COLO829 (cell line): ENCODE measurements at places on chromosomes 12 and 14.

DNA sequence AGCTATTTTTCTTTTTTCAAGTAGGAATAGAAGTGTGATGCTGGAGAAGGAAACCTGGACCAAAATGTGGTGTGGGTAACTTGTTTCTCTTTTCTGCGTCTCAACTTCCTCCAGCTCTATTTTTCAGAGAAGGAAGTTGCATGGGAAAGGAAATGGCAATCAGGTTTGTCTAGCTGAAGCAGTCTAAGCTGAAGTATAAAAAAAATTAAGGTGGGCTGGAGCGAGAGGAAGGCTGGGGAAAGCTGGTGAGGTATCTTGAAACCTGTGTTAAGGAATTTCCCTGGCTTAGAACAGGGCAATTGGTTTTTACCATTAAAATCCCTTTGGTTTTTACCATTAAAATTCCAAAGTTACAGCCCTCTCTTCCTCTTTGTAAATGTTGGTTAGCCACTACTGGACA, 34.2 kb upstream of the NINJ2 start:
- DNase-seq, result no peak

DNA sequence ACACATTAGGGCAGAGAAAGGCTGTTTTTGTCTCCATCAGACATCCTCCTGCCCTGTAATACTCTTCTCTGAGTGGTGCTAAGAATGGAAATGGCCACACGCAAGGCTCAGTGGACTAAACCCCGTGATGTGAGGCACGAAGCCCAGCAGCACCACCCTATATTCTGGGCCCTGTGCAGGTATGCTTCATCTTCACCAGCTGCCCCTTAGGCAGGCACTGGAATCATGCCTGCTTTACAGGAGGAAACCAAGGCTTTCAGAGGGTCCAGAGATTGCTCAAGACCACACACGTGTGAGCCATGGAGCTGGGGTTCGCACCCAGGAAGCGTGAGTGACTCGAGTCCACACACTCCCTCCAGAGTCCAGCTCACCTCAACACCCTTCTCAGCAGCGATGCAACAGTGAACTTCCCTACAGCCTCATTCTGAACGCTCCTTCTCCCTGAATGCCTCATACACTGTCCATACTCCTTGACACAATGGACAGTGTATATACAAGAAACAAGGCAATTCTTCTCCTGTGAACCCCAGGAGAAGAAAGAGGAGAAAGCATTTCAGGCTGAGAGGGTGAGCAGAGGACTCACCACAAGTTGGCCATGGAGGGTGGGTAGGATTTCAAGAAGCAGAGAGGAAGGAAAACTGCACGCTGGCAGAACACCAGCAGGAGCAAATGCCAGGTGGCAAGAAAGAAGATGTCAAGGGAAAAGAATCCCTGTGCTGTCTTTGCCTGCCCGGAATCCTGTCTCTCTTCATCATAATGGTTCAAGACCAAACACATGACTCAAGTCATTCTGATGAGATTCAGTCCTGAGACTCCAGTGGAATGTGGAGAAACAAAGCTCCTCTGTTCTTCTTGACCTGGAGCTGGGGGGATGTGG, 39.1 kb downstream of the NT5DC3 start:
- peak; percentile 85 for DNase-seq

GRCh38 chr14:21308132-21308478, 28.2 kb downstream of the RPGRIP1 start:
- DNase-seq, result no peak

GRCh38 chr14:19800282-19801117, 3.1 kb upstream of the OR4N2 start:
- DNase-seq, result no peak

DNA sequence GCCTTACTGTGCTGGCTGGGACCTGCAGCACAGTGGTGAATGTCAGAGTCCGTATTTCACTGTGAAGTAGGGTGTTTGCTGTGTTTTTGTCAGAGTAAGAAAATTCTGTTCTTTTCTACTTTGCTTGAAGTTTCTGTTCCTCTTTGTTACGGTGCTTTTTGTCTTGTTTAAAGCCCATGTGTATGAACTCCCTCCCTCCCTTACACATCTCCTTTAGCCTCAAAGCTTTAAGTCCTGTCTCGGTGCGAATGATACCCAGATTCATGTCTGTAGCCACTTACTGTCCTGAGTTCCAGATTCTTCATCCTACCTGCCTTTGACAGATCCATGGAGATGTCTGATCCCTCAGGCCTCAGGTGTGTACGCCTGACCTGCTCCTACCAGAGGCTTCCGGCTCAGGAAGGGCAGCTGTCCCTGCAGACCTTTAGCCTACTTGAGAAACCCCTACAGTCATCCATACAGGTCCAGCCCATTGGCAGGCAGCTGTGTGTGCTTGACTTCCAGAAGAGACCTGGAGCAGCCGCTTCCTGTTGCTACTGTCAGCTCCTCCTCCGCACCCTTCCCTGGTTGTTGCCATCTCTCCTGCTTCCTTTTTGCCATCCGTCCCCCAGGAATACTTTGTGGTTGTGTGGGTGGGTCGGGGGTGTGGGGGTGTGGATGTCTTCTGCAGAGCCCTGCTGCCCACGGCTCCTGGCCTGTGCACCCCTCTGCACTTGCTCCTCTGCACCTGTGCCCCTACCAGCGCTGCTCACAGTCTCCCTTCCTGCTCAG, 72.9 kb downstream of the DDX51 start:
- no peak for DNase-seq

- no peak for DNase-seq
Observed at GRCh38 chr14:101226603-101227425, 323.3 kb upstream of the RTL1 start.

GRCh38 chr12:1469070-1469469, 125.3 kb downstream of the FBXL14 start:
- DNase-seq, result no peak

DNA sequence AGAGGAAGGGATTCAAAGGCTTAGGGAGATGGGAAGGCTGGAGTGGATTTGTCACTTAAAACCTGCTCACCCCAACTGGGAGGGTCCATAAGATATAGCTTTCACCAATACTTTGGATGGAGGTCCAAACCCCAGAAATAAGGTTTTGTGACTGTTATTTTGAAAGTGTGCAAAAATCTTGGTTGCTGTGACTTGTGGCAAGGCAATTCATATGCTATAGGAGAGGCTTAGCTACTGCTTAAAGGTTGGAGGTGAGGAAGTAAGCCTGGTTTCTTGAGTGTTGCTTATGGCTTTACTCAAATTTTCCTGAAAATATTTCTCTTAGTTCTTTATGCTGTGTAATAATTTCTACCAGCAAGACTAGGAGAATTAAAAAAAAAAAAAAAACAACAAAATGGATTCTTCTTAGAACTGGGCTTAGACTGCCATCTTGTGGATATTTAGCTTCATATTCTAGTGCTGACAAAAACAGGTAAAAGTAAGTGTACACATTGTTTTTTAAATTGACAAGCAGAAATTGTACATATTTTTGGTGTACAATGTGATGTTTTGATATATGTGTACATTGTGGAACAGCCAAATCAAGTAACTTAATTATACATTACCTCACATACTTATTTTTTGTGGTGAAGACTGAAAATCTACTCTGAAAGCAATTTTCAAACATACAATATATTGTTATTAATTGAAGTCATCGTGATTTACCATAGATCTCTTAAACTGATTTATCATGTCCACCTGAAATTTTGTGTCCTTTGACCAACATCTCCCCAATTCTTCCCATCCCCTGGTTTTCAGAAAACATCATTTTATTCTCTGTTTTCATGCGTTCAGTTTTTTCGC, 23.0 kb downstream of the PDE6H start:
- peak; percentile 53 for DNase-seq

- no peak for DNase-seq
Observed at GRCh38 chr14:101518611-101519473, 42.5 kb upstream of the DIO3 start.

DNA sequence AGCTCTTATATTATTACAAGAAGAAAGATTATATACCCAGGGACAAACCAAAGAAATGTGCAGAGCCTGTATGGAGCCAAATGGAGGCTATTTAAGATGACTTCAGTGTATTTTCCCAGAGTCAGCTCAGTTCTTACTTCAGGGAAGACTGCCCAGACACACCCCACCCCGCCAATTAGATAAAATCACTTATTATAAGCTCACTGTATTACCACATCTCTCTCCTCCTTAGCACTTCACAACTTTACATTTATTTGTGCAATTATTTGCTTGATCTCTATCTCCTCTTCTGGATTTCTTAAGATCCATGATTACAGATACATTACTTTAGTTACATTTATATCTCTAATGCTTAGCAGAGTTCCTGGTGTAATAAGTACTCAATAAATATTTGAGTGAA, 24.7 kb upstream of the WDR89 start:
- no peak for DNase-seq

DNA sequence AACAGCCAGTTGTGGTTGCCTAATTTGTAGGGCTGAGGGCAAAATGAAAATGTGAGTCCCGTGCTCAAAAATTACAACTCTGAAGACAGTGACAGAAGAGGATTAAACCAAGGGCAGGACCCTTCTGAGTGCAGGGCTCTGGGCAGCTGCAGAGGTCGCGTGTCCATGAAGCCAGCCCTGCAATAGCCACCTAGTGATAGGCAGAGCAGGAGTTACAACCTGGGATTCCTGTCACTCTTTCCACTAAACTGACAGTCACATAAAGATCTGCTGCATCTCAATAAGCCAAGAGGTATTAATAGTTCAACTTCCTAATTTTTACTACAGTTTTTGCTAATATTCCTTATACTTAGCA, 94.1 kb downstream of the SLC2A13 start:
- no peak for DNase-seq

DNA sequence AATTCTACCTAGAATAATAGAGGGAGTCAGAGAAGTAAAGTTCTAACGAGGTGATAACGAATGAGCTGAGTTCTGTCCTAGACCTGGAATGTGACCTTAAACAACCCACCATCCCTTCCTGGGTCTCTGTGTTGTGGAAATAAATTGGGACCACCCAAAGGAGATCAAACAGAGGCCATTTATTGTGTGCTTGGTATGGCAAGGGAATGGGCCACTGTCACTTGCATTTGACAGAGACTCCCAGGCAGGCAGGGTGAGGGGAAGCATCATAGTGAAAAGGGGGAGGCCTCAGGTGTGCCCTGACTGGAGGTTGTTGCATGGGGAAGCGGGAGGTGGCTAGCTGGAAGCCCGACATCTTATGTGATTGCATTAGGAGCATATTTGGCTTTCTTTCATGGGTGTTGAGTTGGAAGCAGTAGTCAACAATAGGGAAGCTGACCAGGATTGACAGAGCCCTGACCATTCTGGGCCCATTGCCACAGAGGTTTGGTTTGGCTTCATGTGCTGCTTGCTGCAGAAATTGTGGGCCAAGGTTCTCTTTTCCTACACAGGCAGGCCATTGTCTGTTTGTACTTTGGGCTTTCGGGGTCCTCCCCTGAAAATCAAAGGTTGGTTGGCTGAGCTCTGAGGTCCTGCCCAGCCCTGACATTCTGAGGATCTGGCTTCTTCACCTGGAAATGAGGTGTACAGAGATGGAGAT, 17.6 kb upstream of the FAM181A start:
- DNase-seq, result no peak

DNA sequence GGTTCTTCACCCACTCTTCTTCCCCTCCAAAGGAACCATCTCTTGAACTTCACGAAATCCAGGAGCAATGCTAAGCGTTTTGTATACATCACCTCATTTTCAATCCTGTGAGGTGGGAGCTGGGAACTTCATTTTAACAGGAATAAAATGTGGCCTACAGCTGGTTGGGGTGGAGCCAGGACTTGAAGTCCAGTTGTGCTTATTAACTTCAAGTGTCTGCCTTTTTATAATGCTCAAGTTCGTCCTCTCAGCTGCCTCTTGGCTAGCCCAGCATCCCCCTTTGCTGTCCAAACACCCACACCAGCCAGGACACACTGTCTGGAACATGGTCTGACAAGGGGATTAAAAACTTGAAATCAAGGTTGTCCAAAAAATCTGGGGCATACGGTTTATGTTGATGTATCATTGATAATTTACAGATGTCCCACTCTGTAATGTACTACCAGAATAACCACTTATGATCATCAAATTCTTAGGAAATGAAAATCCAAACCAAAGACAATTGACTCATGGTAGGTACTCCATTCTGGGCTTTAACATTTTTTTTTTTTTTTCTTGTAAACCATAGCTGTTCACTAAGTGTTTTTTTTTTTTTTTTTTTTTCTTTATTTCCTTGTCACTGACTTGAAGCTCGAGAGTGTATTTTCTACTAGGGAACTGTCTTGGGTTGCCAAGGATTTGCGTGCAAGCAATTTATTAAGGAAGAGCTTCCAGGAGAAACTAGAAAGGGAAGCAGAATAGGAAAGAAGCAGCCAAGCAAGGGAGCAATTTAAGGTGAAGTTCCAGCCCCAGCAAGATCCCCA, 252.3 kb downstream of the EFCAB11 start:
- DNase-seq, result no peak

- DNase-seq, result no peak
Observed at GRCh38 chr12:109503611-109504010, 26.2 kb downstream of the UBE3B start.

DNA sequence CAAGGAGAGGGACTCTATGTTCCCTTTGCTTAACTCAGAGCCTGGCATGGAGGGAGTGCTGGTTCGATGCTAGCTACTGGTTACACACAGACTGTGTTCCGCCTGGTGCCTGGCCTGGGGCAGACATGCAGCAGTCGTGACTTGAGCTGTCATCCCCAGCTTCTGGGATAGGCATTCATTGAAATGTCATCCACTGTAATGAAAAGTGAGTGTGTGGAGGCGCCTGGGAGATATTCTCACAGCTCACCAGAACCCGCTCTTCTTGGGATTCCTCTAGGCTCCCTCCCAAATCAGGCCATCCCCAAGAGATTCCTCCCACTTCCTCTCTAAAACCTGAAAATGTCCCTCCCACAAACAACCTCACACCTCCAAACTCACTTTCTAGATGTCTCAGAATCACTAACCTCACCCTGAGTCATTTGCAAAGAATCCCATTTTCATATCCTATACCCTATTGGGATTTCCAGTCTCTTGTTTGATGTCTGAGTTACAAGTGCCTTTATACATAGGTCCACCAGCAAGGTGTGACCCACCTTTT, 82.8 kb downstream of the CRACR2A start:
- DNase-seq, result no peak

DNA sequence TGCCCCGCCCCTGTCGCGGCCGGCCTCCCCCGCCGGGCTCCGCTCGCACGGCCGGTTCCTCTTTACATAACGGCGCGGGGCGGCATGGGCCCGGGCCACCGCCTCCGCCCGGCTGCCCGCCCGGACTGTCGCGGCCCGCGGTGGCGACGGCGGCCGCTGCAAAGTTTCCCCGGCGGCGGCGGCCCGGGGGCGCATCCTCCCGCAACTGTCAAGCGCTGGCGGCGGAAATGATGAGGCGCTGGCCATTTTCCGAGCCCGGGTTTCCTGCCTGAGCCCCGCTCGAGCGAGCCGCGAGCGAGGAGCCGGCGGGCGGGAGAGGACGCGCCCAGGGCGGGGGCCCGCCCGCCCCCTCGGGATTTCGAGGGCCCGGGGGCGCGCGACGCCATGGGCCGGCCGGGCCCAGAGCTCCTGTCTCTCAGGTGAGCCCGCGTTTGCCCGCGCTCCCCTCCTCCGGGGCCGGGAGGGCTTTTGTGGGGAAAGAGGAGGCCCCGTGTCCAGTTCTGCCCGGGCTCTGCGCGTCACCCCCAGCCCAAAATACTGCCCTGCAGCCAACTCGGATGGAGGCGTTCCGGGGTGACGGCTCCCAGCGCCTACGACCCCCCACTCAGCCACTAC, at the start of gene SH2B3:
TSS of gene SH2B3 (plus strand) at position 65 of the 615 bp plus-strand sequence. CDS start 12,223 bp downstream, outside the sequence.
- no peak for DNase-seq
